Stromal cell of bone marrow (primary cell): ENCODE measurements at places on chromosomes 1 and 21.

- DNase-seq = no peak
Observed at GRCh38 chr1:94798054-94798453, 22.1 kb upstream of the SLC44A3 start.

GRCh38 chr1:219490566-219490965 lies 122.3 kb downstream of the ZC3H11B start:
- DNase-seq = no peak

DNA sequence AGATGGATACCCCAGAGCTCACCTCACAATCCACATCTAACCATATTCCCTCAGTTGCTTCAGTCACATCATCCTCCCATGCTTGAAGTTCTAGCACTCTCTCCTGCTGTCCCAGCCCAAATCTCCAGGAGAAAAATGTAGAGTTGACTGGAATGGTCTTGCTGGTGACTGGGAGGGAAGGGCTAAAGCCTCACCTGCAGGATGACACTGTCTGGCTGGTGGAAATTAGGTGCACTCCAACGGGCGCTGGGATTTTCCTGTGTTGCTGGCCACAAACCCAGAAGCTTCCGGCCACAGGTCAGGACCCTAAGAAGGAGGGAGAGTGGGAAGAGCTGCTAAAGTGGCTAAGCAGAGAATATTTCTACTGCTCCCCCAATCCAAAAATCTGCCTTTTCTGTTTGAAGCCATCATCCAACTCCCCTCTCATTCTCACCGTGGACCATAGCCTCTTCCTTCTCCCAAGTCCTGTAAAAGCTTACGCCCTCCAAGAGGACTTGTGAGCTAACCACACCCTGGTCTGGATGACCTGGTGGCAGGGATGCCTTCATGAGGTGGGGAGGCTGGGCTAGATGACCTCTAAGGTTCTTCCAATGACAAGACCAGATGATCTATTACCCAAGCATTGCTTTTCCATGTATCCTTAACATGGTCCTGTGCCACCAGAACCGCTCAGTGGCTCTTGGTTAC lies 37.5 kb upstream of the PPP1R15B start:
- no peak for DNase-seq

- no peak for DNase-seq
Observed at GRCh38 chr1:98188774-98189173, 267.9 kb upstream of the DPYD start.

- no peak for DNase-seq
Observed at GRCh38 chr1:184747089-184747955, 7.3 kb downstream of the EDEM3 start.

DNA sequence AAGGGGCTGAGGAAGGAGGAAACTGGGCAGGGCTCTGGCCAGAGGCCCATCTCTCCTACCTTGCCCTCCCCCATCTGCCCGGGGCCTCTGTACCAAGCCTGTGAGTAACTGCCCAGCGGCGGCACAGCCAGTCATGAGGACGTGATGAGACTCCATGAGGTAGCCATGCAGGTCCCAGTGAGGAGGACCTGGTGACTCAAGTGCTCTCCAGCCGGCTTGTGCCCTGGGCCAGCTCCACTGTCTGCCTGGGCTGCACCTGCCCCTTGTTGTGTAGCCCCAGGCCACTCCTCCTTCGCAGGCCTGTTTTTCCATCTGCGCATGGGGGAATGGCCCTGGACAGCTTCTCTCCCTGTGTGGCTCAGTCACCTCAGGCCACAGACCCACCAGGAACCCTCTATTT lies 42.0 kb upstream of the PADI1 start:
- no peak for DNase-seq

- DNase-seq = peak; percentile 40
Observed at GRCh38 chr1:55669293-55669692, 454.1 kb upstream of the USP24 start.

DNA sequence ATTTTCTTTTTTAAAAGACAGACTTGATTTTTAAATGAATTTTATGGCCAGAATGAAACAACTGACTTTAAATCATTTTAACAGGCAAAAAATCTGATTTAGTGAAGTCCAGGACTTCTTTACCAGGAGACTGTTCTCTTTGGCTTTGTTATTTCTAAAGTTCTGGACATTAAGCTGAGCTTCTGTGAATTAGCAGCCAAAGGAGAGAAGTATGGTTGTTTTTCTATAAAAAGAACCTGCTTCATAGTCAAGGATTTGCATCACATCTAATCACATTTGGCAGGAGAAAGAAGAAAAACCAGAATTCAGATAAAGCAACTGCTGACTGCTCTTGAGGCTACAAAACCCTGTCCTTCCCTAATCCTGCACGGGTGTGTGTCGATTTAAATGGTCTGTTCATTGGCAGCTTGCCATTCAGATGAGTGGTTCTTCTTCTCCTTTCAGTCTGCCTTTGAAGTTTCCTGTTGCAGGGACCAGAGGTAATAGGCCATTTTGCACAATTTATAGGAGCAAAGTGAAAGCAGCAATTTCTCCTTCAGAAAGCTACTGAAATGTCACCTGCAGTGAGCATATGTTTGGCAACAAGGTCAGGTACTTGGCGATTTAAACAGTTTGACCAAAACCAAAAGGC lies 215.4 kb downstream of the OLFM3 start:
- DNase-seq = no peak

GRCh38 chr1:67766141-67766978 lies 66.9 kb downstream of the GNG12 start:
- peak; percentile 84 for DNase-seq

DNA sequence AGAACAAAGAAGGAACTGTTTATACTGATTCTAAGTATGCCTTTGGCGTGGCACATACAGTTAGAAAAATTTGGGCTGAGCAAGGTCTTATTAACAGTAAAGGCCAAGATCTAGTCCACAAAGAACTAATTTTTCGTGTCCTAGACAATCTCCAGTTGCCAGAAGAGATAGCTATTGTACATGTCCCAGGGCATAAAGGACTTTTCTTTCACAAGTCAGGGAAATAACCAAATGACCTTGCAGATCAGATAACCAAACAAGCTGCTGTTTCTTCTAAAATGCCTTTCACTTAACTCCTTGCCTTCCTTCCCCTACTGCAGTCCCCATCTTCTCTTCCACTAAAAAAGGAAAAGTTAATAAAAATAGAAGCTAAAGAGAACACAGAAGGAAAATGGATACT lies 4.0 kb downstream of the TEX50 start:
- no peak for DNase-seq

- no peak for DNase-seq
Observed at GRCh38 chr1:18536356-18536755, 55.6 kb downstream of the KLHDC7A start.

GRCh38 chr1:39387452-39387851 lies 104.0 kb upstream of the BMP8A start:
- DNase-seq = peak; percentile 65

- DNase-seq = peak; percentile 90
Observed at GRCh38 chr1:209704584-209704983, at the start of gene HSD11B1. Gene HSD11B1 (plus strand): TSS chr1:209704846. CDS start chr1:209704943, 97 bp downstream.

GRCh38 chr1:2506901-2507565 lies 19.4 kb downstream of the PANK4 start:
- DNase-seq = no peak

DNA sequence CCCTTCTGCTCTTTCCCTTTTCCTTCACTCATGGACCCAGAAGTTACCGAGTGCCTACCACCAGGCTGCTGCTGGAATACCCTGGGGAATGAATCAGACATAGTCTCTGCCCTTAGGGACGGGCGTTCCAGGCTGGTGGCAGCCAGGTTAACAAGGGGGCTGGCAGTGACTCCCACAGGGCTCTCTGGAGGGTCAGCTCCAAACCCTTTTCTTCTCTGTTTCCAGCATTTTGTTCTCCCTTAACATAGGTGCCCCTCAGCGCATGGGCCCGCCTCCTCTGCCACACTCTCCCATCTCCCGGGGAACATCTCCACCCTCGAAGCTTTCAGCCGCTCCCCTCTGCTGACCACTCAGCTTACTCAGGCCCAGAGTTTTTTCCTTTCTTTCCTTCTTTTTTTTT lies 62.9 kb upstream of the LRP8 start:
- DNase-seq = no peak

DNA sequence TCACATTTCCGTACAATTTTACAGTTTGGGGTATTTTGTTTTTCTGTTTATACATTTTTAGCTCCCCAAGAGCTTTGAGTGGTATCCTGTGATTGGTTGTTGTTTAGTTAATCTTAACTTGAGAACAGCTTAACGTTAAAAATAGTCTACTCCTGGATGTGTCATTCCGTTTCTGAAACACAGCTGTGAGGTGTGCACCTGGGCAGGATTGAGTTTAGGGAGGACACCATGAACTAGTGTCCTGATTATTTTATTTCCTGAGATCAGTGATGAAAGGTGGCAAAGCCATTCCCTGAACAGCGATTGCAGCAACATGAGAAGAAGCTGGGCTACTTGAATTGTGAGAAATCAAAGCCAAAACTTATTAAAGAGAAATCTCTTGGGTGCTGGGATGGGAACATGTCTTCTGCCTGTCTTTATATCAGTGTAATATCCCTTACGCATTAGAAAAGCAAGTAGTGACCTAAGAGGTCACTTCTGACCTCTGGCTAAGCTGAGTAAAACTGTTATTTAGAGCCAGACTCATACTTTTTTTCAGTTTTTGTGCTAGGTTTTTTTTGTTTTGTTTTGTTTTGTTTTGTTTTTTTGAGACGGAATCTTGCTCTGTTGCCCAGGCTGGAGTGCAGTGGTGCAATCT lies 43.4 kb downstream of the ZBTB40 start:
- no peak for DNase-seq

DNA sequence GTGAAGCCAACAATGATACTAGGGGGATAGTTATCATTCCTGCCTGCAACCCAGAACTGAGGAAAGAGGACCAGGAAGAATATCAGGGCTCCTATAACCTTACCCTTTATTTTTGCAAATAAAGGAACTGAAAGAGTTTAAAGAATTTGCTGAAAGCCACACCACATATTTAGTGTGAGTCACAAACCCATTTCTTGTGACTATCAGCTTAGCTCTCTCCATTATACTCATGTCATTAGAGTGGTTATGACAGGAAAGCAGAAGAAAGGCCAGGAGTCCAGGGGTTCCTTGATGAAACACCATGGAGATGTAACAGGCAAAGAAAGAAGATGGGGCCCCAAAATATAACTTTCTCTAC lies 141.1 kb upstream of the SAMSN1 start:
- no peak for DNase-seq

GRCh38 chr1:174982971-174983689 lies 16.6 kb upstream of the CACYBP start:
- DNase-seq = no peak

DNA sequence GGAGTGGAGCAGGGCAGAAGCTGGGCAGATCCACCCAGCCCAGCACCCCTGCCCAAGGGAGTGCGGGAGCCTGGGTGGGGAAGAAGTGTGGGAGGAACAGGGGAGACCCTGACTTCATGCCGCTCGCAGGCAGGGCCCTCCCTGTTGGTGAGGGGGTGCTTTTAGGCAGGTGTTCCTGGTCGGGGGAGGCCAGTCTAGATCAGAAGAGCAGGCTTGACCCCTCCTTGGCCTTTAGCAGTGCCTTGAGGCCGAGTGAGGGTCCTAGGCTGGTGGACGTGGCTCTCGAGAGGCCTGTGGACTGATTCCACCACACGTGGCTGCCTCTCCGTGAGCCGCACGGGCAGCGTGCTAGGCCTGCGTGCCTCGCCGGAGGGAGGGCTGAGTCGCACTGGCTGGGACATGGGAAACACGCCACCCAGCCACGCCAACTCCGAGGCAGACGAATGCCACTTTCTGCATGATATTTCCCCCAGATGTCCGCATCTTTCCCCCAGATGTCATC lies 19.4 kb upstream of the COL18A1 start:
- no peak for DNase-seq

DNA sequence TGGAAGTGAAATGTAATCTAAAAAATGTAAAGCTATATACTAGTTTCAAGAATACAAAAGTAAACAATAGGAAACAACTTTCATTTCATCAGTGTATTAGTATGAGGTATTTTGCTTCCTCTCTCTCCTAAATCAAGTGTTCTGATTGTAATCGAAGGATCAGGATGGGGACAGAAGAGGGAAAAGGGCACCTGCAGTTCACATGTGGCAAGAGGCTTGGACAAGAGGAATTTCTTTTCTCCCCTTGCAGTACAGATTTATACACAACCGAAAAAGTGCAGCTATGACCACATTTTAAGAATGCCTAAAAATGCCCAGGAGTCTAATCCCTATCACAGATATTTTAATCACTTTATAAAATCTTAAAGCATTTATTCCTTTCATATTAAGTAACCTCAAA lies 63.7 kb downstream of the NRIP1 start:
- DNase-seq = no peak

DNA sequence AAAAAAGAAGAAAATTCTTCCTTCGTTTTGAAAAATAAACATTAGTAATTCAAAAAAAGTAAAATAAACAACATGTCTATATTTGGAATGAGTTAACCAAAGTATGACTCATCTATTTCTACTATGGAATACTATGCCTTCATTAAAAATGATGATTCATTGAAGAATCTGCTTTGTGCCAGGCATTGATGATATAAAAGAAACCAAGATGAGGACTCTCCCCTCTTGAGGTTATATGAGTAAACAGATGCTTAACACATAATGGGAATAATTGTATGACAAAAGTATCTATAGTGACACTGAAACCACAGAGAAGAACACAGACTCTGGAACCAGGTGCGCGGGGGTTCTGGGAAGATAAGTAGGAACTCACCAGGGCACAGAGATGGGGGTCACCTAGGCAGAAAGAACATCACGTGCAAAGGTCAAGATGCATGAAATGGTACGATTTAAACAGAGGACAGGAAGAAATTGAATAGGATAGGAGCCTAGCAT lies 18.8 kb downstream of the ELF3 start:
- peak; percentile 75 for DNase-seq

DNA sequence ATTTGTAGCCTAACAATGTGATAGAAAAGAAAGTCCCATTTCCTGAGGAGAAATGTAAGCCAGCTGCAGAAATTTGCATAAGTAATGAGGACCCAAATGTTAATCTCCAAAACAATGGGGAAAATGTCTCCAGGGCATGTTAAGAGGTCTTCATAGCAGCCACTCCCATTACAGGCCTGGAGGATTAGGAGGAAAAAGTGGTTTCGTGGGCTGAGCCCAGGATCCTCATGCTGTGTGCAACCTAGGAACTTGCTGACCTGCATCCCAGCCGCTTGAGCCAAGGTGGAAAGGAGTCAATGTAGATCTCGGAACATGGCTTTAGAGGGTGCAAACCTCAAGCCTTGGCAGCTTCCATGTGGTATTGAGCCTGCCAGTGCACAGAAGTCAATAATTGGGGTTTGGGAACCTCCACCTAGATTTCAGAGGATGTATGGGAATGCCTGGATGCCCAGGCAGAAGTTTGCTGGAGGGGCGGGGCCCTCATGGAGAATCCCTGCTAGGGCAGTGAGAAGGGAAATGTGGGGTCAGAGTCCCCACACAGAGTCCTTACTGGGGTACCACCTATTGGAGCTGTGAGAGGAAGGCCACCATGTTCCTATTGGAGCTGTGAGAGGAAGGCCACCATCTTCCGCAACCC lies 14.2 kb upstream of the F13B start:
- DNase-seq = no peak

DNA sequence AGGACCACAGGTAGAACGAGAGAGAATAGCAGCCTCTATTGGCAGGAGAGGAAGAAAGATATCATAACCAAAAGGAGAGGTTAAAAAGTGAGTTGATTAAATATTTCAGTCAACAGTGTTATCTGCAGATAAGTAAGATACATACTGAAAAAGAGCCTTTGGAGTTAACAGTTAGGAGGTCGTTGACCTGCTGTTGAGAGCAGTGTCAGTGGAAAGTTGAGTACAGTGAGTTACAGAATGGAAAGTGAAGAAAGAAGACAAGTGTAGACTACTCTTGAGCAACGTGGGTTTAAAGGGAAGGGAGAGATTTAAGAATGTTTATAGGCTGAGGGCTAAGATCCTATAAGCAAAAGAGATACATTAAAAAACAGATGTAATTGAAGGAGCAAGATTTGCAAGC lies 30.2 kb downstream of the GNAT2 start:
- DNase-seq = no peak

- DNase-seq = peak; percentile 9
Observed at GRCh38 chr1:228734881-228735801, at the start of gene RHOU. Gene RHOU (plus strand): TSS chr1:228735479. CDS start chr1:228735743, 264 bp downstream.
